ENCODE measurements at places on chromosomes 3 and 15. TPM values are rescaled to one million over a fixed set of nuclear protein-coding genes. Genes with fewer than 3 reads are reported as not detected.

SAMMSON gene
- not detected for total RNA-seq

DNA sequence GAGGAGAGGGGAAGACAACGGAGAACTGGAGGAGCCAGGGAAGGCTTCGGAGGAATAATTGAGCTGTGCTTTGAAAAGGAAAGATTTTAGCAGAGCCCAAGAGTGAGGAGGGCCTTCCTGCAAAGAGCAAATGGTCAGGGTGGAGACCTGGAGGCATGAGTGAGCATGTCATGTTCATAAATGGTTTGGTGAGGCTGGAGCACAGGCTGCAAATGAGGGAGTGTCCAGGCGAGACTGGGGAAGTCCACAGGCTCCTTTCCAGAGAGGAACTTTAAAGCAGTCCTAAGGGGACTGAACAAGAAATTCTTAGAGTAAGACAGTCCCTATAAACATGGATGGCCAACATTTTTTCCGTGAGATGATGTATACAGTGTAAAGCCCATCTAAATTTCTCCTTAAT lies 108.8 kb downstream of the THSD4 start:
- H3K27me3 ChIP-seq: peaks cover 2% of the 10 kb centered on the region
- DNase-seq: no peak
- H3K27ac ChIP-seq: no peak overlapping the region
- H3K4me3 ChIP-seq: no peak overlapping the region
- H3K4me1 ChIP-seq: peaks cover 11% of the 10 kb centered on the region

DNA sequence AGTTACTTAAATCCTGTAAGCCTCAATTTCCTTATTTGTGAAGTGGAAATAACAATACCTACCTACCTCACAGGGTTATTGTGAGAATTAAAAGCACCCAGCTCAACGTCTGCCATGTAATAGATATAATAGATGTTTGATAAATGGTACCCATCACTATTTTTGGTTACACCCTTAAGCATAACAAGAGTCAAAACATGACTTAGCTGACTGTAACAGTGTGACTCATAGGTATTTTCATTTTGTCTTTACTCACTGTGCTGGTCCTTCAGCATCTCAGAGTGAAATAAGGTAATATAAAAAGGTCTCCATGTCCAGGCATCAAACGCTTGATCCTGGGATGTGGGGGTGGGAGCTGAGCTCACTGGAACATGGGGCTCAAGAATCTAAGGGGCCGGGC lies 3.1 kb downstream of the CPLX3 start:
- H3K4me1 ChIP-seq: peaks cover 45% of the 10 kb centered on the region
- H3K36me3 ChIP-seq: no peaks in the 10 kb centered on the region
- H3K4me3 ChIP-seq: no peak overlapping the region
- H3K27ac ChIP-seq: no peak overlapping the region

- no peak overlapping the region for H3K27ac ChIP-seq
- no peak for DNase-seq
- no peaks in the 10 kb centered on the region for H3K27me3 ChIP-seq
- no peaks in the 10 kb centered on the region for H3K36me3 ChIP-seq
- H3K4me1 ChIP-seq: no peaks in the 10 kb centered on the region
Observed at GRCh38 chr3:181998828-181999227, 287.1 kb downstream of the SOX2 start.

- no peaks in the 10 kb centered on the region for H3K27me3 ChIP-seq
- no peak for DNase-seq
- H3K36me3 ChIP-seq: peaks cover 4% of the 10 kb centered on the region
- H3K4me3 ChIP-seq: no peak overlapping the region
- peaks cover 6% of the 10 kb centered on the region for H3K4me1 ChIP-seq
- H3K27ac ChIP-seq: no peak overlapping the region
Observed at GRCh38 chr3:160784853-160785252, 28.8 kb downstream of the PPM1L start.

TERC gene
- total RNA-seq: 6.4 TPM

GRCh38 chr15:78507831-78508160 lies 419 bp downstream of the HYKK start:
- H3K36me3 ChIP-seq: no peaks in the 10 kb centered on the region
- peaks cover 7% of the 10 kb centered on the region for H3K4me1 ChIP-seq
- peak overlapping the region; percentile 98 for H3K4me3 ChIP-seq

GRCh38 chr15:22913646-22914380 lies 66.4 kb downstream of the CYFIP1 start:
- H3K36me3 ChIP-seq: no peaks in the 10 kb centered on the region
- H3K27me3 ChIP-seq: peaks cover 5% of the 10 kb centered on the region
- H3K4me3 ChIP-seq: no peak overlapping the region
- H3K27ac ChIP-seq: no peak overlapping the region

DNA sequence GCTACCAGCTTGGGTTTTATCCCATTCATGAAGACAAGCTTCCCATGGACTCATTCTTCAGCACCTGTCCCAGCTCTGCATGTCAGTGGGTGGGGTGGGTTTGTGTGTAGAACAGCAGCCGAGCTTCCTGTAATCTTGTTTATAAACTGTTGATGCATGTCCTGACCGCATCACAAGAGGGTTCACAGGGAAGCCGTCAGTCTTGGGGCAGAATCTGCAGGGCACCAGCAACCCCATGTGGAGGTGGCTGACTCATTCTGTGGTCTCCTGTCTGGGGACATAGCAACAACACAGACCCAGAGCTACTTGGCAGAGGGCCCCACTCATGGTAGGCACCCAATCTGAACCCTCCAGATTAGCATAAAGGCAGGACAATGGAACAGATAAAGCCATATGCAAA lies 35.6 kb downstream of the DAPK2 start:
- H3K27ac ChIP-seq: no peak overlapping the region
- no peaks in the 10 kb centered on the region for H3K36me3 ChIP-seq
- no peak for DNase-seq
- H3K4me1 ChIP-seq: peaks cover 7% of the 10 kb centered on the region
- no peak overlapping the region for H3K4me3 ChIP-seq

DNA sequence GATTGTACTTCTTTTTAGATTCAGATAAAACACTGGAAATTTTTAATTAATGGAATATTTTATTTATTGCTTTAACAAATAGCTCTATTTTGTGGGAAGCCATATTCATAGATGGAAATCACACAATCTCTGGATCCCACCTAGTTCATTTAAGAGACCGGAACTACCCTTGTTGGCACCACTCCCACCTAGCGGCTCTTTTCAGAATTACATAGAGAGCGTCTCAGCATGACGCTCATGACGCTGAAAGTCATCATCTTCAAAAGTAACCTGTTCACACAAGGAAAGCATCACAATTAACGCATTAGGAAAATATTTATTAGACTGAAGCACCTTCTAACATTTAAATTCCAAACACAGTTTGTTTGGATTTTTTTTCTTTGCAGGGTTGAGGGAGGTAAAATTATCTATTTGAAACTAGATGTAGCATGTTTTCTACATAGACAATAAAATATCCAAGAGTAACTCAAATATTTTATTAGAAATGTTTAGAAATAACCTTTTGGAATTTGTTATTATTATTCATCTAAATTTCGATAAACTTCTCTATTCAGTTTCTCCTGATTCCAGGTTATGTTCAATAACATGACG lies 214.9 kb upstream of the ARRDC4 start:
- H3K27me3 ChIP-seq: no peaks in the 10 kb centered on the region
- no peak overlapping the region for H3K4me3 ChIP-seq
- H3K27ac ChIP-seq: no peak overlapping the region
- peaks cover 16% of the 10 kb centered on the region for H3K4me1 ChIP-seq

DNA sequence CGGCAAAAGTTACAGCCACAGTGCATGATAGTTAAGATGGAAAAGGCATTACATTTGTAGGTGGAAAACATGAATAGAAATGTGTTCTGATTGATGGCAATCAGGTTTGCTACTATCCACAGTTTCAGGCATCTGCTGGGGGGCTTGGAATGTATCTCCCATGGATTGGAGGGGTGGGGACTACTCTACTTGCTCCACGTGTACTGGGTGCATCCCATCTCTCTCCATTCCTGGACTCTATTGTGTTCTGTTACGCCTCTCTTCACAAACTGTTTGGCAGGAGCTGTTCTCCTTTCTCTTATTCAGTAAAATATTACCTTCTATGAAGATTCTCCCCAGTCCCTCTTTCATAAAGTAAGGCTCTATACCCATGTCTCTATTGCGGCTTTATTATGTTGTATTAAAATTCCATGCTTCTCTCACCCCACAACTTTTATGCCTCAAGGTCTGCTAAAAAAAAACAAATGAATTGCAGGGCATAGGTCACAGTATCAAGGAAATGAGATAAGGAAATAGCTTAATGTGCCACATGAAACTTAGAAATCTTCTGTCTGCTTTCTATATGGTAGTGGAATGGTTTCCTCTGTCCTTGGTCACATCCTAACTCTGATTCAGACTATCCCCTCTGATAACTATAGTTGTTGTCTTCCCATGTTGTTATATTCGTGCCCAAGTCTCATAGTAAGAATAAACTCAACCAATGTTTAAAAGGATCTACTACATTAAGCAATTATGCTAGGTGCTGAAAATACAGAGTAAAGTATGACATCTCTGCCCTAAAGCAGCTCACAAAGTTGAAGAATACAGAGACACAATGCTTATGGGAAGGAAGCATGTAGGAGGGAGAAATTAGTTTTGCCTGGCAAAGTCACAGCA lies 43.2 kb downstream of the LRRFIP2 start:
- H3K4me1 ChIP-seq: no peaks in the 10 kb centered on the region
- no peak overlapping the region for H3K27ac ChIP-seq
- no peak for DNase-seq
- H3K4me3 ChIP-seq: no peak overlapping the region

DNA sequence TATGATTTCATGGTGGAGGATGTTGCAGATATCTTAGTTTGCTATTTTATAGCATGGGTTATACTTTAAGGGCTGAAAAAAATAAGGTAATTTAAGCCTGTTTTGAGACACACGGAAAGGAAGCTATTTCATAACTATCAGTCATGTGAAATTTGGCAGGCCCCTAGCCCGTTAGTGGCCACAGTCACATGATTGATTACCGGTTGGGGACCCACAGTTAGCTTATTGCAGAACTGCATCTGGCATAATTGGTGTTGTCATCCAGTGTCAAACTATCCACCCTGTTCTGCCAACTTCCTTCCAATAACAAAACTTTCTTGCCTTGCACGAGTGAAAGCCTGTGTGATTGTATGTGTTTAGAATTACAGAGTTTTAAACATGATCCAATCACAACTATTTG lies 35.2 kb downstream of the FNDC3B start:
- no peaks in the 10 kb centered on the region for H3K27me3 ChIP-seq
- no peak overlapping the region for H3K4me3 ChIP-seq
- no peak overlapping the region for H3K27ac ChIP-seq
- H3K36me3 ChIP-seq: no peaks in the 10 kb centered on the region
- DNase-seq: no peak

C15orf62 gene
- total RNA-seq: 0.17 TPM

- H3K27me3 ChIP-seq: no peaks in the 10 kb centered on the region
- H3K4me1 ChIP-seq: no peaks in the 10 kb centered on the region
- no peak overlapping the region for H3K27ac ChIP-seq
- no peak for DNase-seq
Observed at GRCh38 chr15:45320581-45321205, 57.7 kb downstream of the GATM start.

GRCh38 chr3:197878427-197878826 lies 71.6 kb upstream of the RPL35A start:
- no peak for DNase-seq
- H3K4me1 ChIP-seq: peaks cover 24% of the 10 kb centered on the region
- H3K27ac ChIP-seq: peak overlapping the region; percentile 28
- H3K36me3 ChIP-seq: no peaks in the 10 kb centered on the region

DNA sequence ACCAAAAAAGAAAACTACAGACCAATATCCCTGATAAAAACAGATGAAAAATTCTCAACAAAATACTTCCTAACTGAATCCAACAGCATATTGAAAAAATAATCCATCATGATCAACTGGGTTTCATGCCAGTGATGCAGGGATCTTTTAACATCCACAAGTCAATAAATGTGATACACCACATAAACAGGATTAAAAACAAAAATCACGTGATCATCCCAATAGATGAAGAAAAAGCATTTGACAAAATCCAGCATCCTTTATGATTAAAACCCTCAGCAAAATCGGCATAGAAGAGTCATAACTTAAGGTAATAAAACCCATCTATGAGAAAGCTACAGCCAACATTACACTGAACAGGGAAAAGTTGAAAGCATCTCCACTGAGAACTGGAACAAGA lies 107.5 kb downstream of the DCLK3 start:
- no peak overlapping the region for H3K4me3 ChIP-seq
- H3K27me3 ChIP-seq: no peaks in the 10 kb centered on the region
- H3K4me1 ChIP-seq: no peaks in the 10 kb centered on the region
- no peak overlapping the region for H3K27ac ChIP-seq

GRCh38 chr15:59385171-59385570 lies 12.5 kb upstream of the MYO1E start:
- H3K27ac ChIP-seq: no peak overlapping the region
- H3K27me3 ChIP-seq: peaks cover 2% of the 10 kb centered on the region
- peaks cover 7% of the 10 kb centered on the region for H3K4me1 ChIP-seq
- no peak overlapping the region for H3K4me3 ChIP-seq
- DNase-seq: no peak

DNA sequence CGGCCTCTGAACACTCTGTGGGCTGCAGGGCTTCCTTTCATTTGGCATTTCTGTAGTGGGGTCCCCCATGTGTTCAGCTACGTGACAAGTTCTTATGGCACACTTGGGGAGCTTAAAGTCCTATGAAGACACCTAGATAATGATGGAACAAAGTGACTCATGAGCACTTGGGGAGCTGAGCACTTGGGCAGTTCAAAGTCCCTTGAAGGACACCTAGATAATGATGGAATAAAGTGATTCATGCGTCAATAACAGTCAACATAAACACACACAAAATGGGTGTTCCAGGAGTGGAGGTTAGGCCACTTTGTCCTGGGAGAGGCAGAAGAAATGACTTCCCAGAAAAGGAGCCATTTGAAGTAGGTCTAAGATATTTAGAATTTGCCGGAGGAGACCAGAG lies 66.6 kb downstream of the LDHAL6B start:
- DNase-seq: no peak
- no peak overlapping the region for H3K4me3 ChIP-seq

BRK1 gene
- 126 TPM for total RNA-seq

GRCh38 chr3:40908612-40909011 lies 290.7 kb upstream of the CTNNB1 start:
- H3K27me3 ChIP-seq: no peaks in the 10 kb centered on the region
- no peaks in the 10 kb centered on the region for H3K36me3 ChIP-seq
- H3K4me1 ChIP-seq: no peaks in the 10 kb centered on the region
- no peak overlapping the region for H3K4me3 ChIP-seq
- H3K27ac ChIP-seq: no peak overlapping the region

SRPRB gene
- total RNA-seq: 47.2 TPM

DNA sequence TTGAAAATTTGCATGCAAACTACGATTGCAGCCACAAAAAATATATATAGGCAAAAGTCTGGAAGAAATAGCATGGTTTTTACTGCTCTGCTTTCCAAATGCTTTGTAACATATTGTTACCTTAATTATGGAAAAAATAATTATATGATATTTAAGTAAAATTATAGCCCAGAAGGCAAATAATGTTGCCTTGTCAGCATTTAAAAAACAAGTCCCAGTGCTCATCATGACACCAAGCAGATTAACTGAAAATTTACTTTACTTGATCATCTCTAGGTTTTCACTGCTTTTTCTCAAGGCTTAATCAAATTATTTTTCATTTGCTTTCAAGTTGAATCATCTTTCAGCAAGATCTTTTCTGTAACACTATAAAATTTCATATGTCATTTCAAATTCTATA lies 262.9 kb downstream of the ZMAT3 start:
- no peak overlapping the region for H3K27ac ChIP-seq
- no peak overlapping the region for H3K4me3 ChIP-seq
- H3K4me1 ChIP-seq: peaks cover 10% of the 10 kb centered on the region
- no peaks in the 10 kb centered on the region for H3K27me3 ChIP-seq
- no peaks in the 10 kb centered on the region for H3K36me3 ChIP-seq

GRCh38 chr15:31383139-31383538 lies 56.5 kb downstream of the KLF13 start:
- no peak for DNase-seq
- H3K4me1 ChIP-seq: peaks cover 19% of the 10 kb centered on the region
- H3K36me3 ChIP-seq: peaks cover 13% of the 10 kb centered on the region
- H3K4me3 ChIP-seq: no peak overlapping the region

BDH1 gene
- 19.4 TPM for total RNA-seq

- H3K36me3 ChIP-seq: no peaks in the 10 kb centered on the region
Observed at GRCh38 chr3:20190991-20191390, 5.0 kb upstream of the SGO1 start.

Measured in glutamatergic neuron (in vitro differentiated cells).